ENCODE measurements at places on chromosomes 4 and X.

DNA sequence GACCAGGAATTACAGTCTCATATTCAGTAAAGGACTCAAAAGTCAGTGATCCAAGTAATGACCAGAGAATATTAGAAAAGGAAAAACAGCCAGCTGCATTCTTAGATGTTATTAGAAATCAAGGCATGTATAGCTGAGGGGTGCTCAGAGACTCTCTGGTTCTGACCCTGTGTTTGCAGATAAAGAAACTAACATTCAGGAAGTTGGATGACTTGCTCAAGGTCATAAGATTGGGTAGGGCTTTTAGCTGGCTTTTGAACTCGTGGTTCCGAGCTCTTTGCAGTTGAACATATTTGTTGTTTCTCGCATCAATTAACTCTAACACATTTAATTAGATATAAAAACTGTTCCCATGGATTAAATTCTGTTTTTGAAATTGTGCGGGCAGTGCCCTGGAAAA, 62.5 kb upstream of the ENPP6 start:
- DNase-seq: no peak

GRCh38 chr4:15689540-15689939, 7.9 kb downstream of the FAM200B start:
- DNase-seq: no peak

DNA sequence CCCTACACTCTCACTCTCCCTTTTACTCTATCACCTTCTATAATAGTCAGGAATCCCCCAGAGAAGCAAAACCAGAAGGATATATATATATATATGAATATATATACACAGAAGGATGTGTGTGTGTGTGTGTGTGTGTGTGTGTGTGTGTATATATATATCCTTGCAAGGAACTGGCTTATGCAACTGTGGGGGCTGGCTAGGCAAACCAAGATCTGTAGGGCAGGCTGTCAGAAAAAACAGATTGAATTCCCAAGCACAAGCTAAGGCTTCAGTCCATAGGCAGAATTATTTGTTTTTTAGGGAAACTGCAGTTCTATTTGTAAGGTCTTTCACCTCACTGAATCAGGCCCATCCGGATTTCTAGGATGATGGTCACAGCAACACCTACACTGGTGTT, 13.0 kb upstream of the KLHL2 start:
- no peak for DNase-seq

DNA sequence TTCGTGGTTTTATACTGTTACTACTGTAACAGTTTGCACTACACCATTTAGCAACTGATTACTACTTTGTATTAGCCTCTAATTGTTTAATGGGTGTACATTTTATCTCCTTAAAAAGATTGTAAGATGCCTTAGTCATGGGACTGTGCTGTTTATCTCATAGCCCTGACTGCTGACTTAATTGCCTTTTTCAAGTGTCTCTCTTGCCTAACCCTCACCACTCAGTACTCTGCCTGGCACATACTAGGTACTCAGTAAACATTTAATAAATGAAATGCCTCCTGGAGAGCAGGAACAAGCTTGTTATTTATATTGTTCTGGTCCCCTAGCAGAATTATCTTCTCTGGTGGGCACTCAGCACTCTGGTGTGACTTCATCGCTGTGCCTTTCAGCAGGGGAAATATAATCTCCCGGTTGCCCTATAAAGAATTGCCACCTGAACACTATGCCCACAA, 1.7 kb upstream of the STIM2 start:
- no peak for DNase-seq

- no peak for DNase-seq
Observed at GRCh38 chr4:94462572-94462971, 10.8 kb downstream of the PDLIM5 start.

DNA sequence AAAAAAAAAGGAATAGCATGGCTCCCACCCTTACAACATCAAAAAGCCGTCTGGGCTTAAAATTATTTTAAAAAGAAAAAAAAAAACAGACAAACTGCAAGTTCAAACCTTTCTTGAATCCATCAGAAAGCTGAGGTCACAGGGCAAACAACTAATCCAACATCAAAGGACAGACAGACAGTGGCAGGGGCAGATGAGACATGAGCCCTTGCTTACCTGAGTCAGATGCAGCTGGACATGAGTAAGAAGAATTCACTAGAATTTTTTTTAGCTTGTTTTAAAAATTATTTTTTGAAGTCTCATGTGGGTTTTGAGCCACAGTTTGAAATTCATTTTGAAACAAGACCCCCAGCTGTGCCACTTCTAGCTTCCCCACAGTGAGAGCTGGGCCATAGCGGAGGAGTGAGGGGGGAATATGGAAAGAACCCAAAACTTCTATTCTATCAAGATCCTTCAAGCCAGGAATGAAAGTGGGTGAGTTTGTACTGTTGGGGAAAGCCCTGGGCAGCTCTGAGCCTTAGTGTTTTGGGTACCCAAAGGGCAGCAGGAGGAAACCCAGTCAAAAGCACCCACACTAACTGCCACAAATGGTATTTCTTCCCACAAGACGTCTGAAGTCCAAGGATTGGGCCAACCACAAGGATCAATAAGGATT, 111.4 kb downstream of the ATXN3L start:
- no peak for DNase-seq

DNA sequence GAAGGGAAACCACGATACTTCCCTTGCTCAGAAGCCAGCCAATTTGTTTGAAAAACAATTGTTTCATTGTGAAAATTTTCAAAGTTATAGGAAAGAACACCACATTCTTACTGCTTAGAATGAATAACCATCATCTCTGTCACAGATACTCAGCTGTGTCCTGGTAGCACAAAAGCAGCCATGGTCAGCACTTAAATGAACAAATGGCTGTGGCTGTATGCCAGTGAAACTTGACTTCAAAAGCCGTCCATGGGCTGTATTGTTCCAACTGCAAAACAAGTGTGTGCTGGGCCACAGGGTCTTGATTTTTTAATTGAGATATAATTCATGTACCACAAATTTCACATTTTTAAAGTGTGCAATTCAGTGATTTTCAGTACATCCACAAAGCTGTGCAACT, 19.6 kb downstream of the NSDHL start:
- DNase-seq: no peak

GRCh38 chr4:27242217-27242616, 381.6 kb downstream of the STIM2 start:
- no peak for DNase-seq

DNA sequence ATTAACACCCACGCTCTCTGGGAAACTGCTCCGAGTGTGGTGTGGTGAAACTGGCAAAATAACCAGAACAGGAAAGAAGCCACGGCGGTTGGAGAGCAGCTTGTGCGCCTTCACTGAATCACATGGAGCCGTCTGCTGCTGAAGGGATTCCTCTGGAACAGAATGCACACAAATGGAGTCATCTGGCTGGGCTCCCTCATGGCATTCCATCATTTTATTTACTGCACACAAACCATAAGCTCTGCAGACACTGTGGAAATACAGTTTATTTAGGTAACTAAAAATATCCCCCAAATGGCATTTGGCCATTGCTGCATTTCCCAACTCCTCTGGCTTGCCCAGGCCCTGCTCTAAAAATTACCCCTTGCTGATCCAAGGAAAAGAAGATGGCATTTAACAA, 187.0 kb upstream of the S100G start:
- no peak for DNase-seq

DNA sequence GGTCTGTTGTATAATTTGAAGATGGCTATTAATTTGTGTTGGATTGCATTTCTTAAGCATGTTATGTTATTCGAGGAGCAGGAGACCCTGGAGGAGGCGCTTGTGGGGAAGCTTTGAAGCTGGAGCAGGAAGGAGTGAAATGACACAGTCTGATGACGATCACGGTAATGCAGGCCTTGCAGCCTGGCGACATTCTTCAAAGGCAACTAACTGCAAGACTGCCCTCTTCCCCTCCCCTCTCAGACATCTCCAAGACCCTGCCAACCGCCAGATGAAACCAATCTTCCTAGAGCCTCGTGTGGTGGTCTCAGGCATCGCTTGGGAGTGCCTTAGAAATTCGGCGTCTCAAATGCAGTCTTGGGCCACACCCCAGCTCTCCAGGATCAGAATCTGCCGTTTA, 16.1 kb downstream of the CLCN4 start:
- no peak for DNase-seq
